ENCODE measurements at places on chromosomes 2 and 18.
A peak's percentile ranks its signal among the peaks of the same experiment; 100 is the strongest.

DNA sequence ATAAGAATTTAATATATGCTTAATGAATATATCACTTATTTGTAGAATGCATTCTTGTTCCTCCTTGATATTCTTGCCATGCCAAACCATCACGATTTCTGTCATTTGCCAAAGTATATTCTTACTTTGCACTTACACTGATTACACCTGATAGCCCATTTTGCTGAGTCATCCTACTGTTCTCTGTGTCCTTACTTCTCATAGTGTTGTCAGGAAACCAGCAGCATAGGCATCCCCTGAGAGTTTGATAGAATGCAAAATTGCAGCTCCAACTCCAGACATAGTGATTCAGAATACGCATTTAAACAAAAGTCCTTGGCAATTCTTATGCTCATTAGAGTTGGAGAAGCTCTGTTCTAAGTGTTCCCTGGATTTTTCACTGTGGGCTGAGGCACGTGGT, 687.1 kb downstream of the DPP10 start:
- DNase-seq = no peak

DNA sequence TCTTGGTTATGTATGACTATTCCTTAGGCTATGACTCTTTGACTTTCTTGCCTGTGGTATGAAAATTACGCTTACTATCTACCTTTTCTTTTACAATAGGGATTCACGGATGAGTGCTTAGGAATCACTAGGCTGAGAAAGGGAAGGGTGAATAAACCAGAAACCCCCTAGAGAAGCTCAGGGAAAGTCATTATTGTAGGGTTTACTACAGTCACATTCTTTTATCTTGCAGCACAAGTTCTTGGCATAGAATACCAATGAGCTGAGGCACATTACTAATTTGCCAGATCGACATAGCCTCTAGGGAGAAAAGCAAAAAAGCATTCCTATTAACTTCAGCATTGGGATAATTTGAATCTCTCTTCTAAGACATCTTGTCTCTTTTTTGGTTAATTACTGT, 103.3 kb downstream of the ST6GAL2 start:
- DNase-seq = no peak

- peak; percentile 67 for DNase-seq
Observed at GRCh38 chr2:3563521-3563976, 5.4 kb upstream of the RNASEH1 start.

- DNase-seq = peak; percentile 34
Observed at GRCh38 chr2:175187378-175187777, 5.9 kb upstream of the ATP5MC3 start.

DNA sequence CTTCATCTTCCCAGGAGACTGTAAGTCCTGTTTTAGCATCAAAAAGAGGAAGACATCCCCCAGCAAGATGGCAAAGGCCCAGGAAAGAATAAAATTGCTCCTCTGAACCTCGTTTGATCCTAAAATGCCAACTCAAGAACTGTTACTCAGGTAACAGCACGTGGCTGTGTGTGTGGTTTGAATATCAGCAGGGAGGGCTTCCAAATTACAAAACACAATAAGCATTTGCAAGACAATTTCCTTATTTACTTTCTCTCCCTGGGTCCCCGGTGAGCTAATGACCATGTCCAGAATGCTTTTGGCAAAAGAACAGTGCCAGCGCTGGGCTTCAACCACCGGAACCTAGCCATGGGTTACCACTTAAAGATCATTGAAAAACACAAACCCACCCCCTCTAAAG, 163.6 kb downstream of the C1D start:
- DNase-seq = no peak

DNA sequence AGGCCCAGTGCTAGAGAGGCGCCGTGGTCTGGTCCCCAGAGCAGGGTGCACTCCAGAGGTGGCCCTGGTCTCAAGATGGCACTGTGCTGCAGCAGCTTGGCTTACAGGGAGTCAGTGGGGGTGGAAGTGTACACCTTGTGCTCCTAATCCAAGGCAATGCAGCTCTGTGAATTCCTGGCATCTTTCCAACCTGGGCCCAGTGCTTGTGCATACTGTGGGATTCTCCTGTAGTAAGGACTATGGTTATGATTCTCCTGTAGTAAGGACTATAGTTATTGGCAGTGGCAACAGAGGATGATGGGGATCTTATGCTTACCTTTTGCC, 616.7 kb upstream of the REG3G start:
- no peak for DNase-seq

- DNase-seq = no peak
Observed at GRCh38 chr2:85132397-85132796, 795 bp upstream of the TCF7L1 start.

DNA sequence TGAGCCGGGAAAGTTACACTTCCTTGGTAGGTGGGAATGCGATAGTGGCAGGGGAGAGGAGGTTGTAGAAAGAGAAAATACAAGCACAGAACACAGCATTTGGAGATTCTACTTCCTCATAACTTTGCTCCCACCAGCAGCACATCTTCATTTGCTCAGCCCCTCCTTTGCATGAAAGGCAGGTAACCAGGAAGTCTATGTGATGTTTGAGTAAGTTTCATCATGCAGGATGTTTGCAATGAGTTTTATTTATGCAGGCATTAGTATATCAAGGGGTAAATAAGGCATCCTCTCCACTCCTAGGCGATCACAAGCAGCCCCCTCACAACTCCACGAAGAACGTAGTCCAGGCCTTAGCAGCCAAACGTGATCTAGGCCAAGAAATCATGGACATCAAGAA, 5.0 kb downstream of the RNF152 start:
- no peak for DNase-seq

DNA sequence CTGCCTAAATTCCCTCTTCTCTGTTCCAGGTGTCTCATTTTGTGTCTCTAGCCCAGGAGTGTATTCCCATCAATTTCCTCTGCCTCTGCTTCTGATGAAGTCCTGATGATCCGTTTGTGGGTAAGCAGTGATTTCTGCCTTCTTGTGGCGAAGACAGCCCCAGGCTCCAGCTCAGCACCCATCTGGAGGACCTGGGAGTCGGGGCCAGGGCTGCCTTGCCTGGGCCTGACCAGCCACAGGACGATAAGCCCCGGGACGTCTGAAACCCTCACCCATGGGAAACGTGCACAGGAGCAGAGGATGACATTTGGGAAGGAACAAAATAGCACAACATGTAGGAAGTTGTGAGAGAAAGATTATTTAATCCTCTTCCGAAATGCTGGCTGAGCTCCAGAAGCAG, 206.9 kb downstream of the FBXO15 start:
- no peak for DNase-seq
